Stimulated activated CD4-positive, alpha-beta T cell treated with anti-CD3 and anti-CD28 coated beads, TNF-alpha, amount 100 ng/mL, for 1 hour (primary cell): ENCODE measurements at places on chromosomes 4 and X.

GRCh38 chr4:74456056-74456744, 11.3 kb downstream of the AREG start:
- no peak for DNase-seq

- no peak for DNase-seq
Observed at GRCh38 chr4:61182915-61183314, 17.2 kb upstream of the ADGRL3 start.

DNA sequence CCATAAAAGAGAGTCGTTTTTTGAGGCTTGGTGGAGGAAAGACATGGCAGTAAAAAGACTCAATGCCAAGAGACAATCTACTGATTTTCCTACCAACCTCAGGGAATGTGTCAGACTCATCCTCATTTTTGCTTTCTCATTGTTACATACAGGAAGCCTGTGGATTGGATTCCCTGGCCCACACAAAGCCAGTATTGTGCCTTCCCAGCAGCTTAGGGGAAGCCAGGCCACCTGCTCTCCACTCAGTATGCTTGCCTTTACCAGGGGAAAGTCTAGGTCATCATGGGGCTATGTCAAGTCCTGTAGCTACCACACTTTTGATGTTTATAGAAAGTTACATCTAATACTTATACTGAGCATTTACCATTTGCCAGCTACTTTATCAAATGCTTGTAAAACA, 11.0 kb downstream of the BMX start:
- no peak for DNase-seq

- no peak for DNase-seq
Observed at GRCh38 chr4:81839347-81840042, 367.8 kb upstream of the RASGEF1B start.

DNA sequence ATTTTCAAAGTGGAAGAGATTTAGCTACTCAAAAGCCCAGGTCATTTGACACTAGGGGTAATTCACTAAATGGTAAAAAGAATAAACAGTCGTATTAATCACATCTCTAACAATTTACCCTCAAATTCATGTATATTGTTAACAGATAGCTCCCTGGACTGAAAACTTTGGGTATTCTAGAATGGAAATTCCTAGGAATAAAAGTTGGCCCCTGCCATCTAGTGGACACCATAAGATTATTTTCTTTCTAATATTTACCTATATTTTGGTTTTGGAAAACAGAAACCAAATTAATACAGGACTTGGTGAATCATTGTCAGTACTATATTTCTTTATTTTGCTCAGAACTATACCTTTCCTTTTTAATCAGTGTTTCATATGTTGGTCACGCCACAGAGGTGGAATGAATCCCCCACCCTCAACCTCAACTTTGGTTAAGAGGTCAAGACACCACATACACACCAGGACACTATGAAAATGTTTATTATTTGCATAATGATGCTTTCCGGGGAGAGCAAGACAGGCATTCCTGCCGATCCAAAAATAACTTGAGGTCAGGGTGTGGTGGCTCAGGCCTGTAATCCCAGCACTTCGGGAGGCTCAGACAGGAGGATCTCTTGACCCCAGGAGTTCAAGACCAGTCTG, 96.2 kb upstream of the APOOL start:
- DNase-seq: no peak
